ENCODE measurements at places on chromosomes 5 and 9. TPM values are rescaled to one million over a fixed set of nuclear protein-coding genes. Genes with fewer than 3 reads are reported as not detected.

The STPG3 gene
- total RNA-seq: not detected

GRCh38 chr5:173454736-173455598 is 126.8 kb upstream of the STC2 start:
- DNase-seq: peak; percentile 70

DNA sequence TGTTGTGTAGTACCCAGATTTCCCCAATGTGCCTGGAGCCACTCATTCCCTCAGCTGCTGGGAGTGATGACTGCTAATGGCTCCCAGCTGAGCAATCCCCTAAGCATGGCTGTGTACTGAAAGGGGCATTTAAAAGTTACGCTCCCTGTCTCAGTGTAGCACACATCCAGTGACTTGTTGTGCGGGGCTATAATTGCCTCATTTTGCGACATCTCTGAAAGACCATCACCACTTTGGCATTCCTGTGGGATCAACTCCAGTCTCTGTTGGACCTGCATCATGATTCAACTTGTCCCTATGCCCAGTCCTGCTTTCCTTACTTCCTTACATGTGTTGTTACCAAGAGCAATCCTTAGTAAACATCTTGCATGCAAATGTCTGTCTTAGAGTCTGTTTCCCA is 201.2 kb upstream of the MPDZ start:
- DNase-seq: no peak

The NSG2 gene
- total RNA-seq: not detected

Measured in ascending aorta (tissue), 2 donors.